ENCODE measurements at places on chromosomes 12 and 14.

- DNase-seq = no peak
Measured at GRCh38 chr14:99747582-99748330, 45.5 kb upstream of the EML1 start.

- DNase-seq = peak; percentile 59
Measured at GRCh38 chr12:57754411-57755193, at the start of gene MARCHF9. Gene MARCHF9, plus strand, starts transcription at chr12:57755103. Its CDS starts 426 bp downstream, at chr12:57755529.

GRCh38 chr12:100672075-100672592 is 98.7 kb downstream of the GAS2L3 start:
- DNase-seq = no peak

DNA sequence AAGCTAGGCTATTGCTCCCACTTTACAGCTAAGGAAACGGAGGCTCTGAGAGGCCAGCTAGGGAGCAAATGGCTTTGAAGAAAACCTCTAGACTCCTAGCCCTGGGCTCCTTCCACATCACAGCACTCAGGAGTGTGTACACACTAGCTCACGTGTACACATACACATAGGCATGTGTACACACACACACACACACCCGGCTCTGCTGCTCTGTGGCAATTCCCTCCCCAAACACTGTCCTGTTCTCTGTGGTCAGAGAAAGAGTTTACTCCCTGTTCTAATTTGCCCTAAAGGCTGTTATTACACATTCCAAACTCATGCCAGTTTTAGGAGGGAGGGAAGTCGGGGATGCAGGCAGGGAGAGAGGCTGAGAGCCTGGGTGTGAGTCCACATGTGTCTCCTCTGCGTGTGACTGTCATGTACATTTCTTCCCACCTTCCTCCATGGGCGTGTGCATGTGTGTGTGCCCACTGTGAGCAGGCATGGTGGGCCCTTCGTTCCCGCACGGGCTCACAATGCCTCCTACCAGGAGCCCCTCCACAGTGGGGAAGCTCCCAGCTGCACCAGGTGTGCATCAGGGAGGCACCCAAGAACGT is 14.2 kb downstream of the TRPV4 start:
- no peak for DNase-seq

GRCh38 chr14:80653956-80654355 is 287.6 kb downstream of the CEP128 start:
- DNase-seq = no peak

DNA sequence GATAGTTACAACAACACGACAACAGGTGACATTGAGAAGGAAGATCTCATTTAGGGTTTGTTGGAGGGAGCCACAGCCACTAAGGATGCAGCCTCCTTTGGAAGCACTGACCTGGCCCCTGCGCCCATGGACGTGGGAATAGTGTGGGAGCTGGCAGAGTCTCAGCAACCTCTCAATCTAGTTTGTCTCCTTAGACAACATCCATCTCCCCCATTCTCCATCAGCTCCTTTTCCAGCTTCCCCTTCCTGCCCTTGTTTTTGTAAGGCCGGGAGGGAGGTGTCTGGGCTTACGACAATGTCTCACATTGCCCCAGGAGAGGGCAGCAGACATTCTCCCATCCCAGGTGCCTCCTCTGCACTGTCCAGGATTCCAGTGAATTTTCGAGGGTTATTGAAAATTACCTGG is 170.2 kb upstream of the PZP start:
- DNase-seq = no peak

- no peak for DNase-seq
Measured at GRCh38 chr12:2051700-2052621, 826 bp upstream of the CACNA1C start.

DNA sequence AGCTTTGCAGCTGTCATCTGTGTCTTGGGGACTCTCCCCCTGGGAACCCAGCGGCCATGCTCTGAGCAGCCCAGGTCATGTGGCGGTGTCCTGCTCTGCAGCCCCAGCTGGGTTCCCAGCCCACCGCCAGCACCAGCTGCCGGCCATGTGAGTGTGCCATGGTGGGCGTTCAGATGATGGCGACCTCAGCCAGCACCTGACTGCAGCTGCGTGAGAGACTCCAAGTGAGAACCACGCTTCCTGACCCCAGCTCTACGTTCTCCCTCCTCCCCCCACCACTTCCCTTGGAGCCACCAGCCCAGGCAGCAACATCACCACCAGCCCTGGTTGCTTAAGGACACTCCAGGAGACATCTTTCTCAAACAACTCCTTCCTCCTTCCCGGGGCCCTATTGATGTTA is 68.8 kb downstream of the SLC24A4 start:
- DNase-seq = no peak

DNA sequence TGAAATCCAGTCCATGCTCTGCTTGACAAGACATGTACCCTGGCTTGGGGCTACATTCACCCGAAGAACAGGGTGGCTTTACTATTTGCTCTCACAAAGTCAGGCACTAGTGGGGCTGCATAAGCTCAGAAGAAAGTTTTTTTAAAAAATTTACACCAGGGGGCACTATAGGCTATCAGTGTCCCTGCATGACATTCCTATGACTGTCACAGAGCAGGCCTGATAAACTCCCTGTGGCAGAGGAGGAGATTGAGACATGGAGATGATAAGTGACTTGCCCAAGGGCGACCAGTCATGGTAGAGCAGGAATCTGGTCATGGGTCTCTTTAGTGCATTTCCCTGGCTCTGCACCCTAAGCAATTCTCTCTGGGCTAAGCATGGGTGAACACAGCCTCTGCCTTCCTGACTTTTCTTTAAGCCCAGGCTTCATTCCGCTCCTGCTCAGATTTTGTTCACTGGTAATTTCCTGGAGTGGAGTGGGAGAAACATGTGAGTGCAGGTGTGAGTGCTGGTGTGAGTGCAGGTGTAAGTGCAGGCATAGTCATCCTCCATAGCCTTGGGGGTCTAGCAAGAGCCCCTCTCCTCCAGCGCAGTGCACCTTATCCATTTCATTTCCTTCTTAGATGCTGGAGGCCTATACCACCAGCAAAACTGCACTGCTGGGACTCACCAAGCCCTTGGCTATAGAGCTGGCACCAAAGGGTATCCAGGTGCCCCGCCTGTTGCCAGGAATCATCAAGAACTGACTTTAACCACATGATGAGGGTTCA is 91.6 kb downstream of the DHRS2 start:
- no peak for DNase-seq

- no peak for DNase-seq
Measured at GRCh38 chr12:68207276-68207675, 18.3 kb downstream of the IL26 start.

- DNase-seq = no peak
Measured at GRCh38 chr12:31568498-31568897, 22.4 kb downstream of the DENND5B start.

GRCh38 chr14:50822501-50823042 is 8.4 kb downstream of the NIN start:
- DNase-seq = no peak

DNA sequence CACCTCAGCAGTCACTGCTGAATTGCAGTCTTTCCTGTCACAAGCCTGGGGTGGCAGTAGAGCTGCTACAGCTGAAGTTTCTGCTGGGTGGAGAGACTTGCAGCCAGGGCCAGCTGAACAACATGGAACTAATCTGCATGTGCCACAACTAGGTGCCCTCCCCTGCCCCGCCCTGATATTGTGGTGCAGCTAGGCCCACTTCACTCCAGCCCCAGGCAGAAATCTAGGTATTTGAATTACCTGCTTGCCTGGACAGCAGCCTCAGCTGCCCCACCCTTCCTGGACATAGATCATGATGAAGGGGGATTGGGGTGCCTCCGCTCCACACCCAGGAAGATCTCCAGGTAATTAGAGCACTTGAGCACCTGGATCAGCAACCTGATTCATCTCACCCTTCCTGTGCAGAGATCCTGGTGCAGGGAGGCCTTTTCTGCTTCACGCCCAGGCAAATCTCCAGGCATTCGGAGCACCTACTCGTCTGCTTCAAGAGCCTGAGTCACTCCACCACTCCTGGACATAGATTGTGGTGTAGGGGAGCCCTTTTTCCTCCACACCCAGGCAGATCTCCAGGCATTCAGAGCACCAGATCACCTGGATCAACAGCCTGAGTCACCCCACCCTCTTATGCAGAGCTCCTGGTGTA is 477.0 kb downstream of the SOX5 start:
- DNase-seq = no peak

GRCh38 chr14:105249182-105250007 is 1.1 kb downstream of the BTBD6 start:
- no peak for DNase-seq

DNA sequence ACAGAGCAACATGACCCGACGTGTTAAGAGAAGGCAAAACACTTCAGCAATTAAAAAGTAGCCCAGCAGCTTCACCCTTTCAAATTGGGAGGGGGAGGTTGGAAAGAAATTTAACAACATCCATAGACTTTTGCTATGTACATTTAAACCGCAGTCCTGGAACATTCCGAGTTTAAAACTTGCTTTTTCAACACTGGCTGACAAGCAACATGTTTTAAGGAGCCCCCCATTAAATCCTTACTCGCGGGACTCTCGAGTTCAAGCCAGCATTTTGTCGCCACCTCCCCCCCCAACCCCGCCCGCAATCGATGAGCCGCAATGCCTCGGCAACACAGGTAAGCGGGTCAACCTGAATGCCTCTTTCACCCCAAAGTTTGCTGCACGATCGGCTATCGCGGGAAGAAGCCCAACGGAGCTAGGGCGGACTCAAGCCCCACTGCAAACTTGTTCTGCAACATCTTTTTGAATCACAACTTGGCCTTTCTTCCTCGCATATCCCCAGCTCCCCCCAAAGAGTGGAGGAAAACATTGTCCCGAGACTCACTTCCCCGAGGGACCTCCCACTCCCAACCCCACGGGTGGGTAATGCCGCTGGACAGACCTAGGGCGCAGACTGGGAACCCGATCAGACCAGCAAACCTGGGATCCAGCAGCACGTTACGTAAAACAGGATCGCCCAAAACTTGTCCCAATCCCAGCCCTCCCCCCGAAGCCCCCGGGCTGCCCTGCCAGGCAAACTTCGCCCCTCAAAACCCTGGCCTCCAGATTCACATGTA is 777 bp downstream of the ZFP36L1 start:
- no peak for DNase-seq

GRCh38 chr14:52073251-52073650 is 4.4 kb upstream of the NID2 start:
- DNase-seq = no peak

DNA sequence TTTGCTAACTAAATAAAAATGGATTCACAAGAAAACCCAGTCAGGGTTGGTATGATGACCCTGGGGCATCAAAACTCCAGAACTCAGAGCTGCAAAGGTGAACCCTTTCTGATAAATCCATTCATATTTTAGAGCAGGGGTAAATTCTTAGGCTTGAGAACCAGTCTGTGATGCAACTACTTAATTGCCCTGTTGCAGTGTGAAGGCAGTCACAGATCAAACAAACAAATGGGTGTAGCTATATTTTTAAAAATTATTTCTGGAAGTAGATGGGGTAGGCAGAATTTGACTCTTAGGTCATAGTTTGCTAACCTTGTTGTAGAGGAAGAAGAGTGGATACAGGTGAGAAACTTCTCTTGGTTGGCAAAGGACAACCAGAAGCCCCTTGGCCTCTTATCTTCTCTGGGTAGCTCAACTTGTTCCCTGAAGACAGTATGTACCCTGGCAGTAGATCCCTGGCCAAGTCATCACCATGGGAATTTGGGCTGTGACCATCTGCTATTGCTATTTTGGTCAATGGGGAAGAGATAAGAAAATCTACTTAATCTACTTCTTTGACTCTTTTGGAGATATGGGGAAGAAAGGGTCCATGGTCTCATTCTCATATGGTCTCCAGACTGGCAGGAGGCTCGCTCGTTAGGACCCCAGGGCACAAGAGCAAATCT is 216.1 kb downstream of the PPM1H start:
- no peak for DNase-seq

GRCh38 chr12:24139035-24139434 is 189.6 kb upstream of the SOX5 start:
- DNase-seq = no peak

Data from activated naive CD8-positive, alpha-beta T cell treated with anti-CD3 and anti-CD28 coated beads, Interleukin-2, amount 50 U/mL, for 16 hours (primary cell).